Activated naive CD4-positive, alpha-beta T cell treated with anti-CD3 and anti-CD28 coated beads for 36 hours (primary cell): ENCODE measurements at places on chromosomes 2 and 18. TPM values are rescaled to one million over a fixed set of nuclear protein-coding genes. Genes with fewer than 3 reads are reported as not detected.
A peak's percentile ranks its signal among the peaks of the same experiment; 100 is the strongest.

GRCh38 chr2:107036293-107036692 lies 150.3 kb upstream of the ST6GAL2 start:
- DNase-seq = no peak

The FECH gene
- 18.8 TPM for total RNA-seq

- DNase-seq = peak; percentile 53
These were observed at the start of gene CD8A for GRCh38 chr2:86790676-86791572. TSS of gene CD8A (minus strand) at chr2:86790913. CDS start at chr2:86790825, 88 bp downstream.

- no peak for DNase-seq
These were observed 32.9 kb upstream of the NDUFV2 start for GRCh38 chr18:9069601-9070000.

DNA sequence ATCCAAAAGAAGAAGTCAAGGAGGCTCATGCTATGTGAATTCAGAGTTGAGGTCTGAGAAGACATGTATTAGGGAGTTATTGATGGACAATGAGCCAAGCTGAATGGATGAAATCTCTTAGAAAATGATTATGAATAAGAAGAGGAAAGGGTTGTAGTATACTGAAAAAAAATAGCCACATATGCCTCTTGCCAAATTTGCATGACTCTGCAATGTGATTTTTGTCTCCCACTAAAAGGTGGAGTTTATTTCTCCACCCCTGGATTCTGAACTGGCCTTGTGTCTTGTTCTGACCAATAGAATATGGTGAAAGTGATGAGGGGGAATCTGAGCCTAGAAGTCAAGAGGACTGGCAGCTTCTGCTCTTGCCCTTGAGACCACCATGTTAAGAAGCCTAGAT lies 8.6 kb upstream of the ERICH2 start:
- no peak for DNase-seq

GRCh38 chr2:40343902-40344301 lies 108.0 kb downstream of the SLC8A1 start:
- DNase-seq = no peak

The FOXI3 gene
- not detected for total RNA-seq

DNA sequence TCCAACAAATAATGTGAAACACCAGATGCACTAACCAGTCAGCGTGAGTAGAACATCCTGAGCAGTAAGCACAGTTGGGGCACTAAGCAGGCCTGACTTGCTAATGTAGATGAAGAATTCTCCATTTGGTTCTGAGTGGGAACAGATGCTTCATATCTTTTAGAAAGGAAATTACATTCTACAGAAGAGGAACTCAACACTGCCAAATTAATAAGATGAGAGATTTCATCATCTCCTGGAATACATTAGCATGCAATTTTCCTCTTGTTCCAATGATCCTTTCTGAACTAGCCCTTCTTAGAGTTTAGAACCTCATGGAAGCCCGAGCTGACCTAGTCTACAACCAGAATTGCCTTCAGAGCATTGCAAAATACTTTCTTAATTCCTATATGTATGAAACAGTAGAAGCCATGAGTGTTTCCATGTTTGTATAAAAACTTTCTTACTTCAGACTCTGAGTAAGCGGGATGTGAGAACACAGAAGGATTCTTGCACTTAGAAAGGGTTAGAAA lies 34.8 kb downstream of the COL5A2 start:
- DNase-seq = no peak

The LINC00305 gene
- not detected for total RNA-seq

- no peak for DNase-seq
These were observed 13.2 kb downstream of the ANO7 start for GRCh38 chr2:241201445-241202267.

DNA sequence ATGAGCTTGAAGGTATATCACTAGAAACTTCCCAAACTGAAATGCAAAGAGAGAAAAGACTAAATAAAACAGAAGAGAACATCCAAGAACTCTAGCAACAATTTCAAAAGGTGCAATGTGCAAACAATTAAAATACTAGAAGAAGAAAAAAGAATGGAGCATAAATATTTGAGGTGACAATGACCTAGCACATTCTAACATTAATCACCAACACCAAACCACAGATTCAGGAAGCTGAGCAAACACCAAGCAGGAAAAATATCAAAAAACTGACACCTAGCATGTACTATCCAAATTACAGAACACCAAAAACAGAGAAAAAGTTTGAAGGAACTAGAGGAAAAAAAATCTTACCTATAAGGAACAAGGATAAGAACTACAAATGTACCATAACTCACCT lies 460.8 kb downstream of the IRS1 start:
- no peak for DNase-seq

- no peak for DNase-seq
These were observed 84.2 kb upstream of the PIK3C3 start for GRCh38 chr18:41870817-41871216.

- no peak for DNase-seq
These were observed 51.5 kb upstream of the PHLPP1 start for GRCh38 chr18:62663731-62664336.
